Activated T-cell treated with anti-CD3 and anti-CD28 coated beads, Interleukin-2, amount 50 U/mL, for 4 hours (primary cell): ENCODE measurements at places on chromosomes 6 and 20. TPM values are rescaled to one million over a fixed set of nuclear protein-coding genes. Genes with fewer than 3 reads are reported as not detected.

Gene GGT7
- 11.6 TPM for total RNA-seq

Gene RNF182
- not detected for total RNA-seq

Gene SLC24A3
- total RNA-seq, result 0.05 TPM

Gene ZBP1
- total RNA-seq, result 0.13 TPM

Gene ULBP3
- 0.63 TPM for total RNA-seq

Gene POM121L2
- total RNA-seq, result not detected

Gene F13A1
- total RNA-seq, result 0.14 TPM

DNA sequence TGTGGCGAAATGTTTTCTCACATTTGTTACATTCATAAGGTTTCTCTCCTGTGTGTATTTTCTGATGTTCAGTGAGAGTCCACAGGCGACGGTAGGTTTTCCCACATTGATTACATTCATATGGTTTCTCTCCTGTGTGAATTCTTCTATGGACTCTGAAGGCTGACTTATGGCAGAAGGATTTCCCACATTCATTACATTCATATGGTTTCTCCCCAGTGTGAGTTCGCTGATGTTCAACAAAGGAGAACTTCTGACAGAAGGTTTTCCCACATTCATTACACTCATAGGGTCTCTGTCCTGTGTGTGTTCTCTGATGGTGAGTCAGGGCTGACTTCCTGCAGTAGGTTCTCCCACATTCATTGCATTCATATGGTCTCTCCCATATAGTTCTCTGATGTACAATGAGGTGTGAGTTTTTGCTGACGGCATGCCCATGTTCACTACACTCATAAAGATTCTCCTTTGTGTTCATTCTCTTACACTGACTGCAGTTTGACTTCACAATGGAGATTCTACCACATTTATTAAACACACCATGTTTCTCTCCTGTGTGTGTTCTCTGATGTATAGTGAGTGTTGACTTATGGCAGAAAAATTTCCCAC lies 11.9 kb downstream of the ZNF334 start:
- no peak for DNase-seq

DNA sequence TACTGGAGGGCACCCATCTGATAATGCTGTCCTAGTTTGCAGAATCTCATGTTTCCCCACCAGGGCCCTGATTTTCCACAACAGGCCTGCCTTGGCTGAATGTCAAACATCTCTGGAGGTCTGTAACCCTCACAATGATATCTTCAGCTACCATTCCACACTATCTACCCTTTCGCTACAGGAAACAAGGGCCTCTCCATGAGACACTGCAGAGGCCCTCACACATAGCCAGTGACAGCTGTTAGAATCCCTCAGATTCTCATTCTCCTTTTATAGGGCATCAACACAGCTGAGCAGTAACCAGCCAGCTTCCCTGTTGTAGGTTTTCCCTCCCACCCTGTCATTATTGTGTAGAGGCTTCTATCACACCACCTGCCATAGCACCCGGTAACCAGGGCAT lies 29.6 kb upstream of the MICB start:
- no peak for DNase-seq

DNA sequence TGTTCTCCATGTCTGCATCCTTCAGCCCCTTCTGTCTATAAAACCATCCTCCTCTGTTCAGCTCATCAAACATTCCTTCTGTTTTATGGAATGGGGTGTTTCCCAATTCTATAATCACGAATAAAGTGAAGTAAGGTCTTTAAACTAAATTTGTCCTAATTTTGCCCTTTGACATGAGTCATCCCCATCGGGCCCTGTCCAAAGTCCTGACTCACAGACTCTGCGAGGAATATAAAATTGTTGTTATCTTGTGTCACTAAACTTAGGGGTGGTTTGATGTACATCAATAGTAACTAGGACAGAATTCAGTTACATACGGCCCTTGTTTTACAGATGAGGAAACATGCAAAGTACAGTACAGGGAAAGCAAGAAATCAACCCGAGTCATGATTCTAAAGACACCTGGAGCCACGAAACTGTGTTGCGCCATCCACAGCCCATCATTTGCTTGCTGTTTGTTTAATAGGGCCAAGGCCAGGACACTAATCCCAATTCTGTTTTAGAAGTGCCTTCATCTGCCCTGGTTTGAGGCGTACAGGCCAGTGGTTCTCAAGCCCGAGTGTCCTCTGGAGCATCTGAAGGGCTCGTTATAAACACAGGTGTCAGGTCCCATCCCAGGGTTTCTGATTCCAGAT lies 2.8 kb downstream of the ACSS1 start:
- no peak for DNase-seq

DNA sequence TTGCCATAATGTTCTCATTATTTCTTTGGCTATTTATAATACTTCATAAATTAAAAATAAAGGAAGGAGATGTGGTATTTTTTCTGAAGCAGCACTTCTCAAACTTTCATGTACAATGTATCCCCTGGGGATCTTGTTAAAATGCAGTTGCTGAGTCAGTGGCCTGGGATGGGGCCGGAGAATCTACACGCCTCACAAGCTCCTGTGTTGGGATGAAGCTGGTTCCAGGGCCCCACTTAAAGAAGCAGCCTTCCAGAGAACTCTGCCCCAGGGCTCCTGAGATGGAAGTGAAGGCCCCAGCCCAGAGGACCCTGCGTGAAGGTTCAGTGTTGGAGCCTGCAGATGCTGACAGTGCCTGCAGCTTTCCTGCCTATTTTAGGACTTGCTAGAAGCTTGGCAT lies 40.1 kb upstream of the SLC23A2 start:
- no peak for DNase-seq

- DNase-seq, result no peak
Observed at GRCh38 chr6:14545496-14545895, 427.9 kb downstream of the CD83 start.

- DNase-seq, result no peak
Observed at GRCh38 chr20:7994809-7995208, 24.8 kb downstream of the TMX4 start.

- DNase-seq, result no peak
Observed at GRCh38 chr6:13479971-13480434, 7.4 kb downstream of the GFOD1 start.

DNA sequence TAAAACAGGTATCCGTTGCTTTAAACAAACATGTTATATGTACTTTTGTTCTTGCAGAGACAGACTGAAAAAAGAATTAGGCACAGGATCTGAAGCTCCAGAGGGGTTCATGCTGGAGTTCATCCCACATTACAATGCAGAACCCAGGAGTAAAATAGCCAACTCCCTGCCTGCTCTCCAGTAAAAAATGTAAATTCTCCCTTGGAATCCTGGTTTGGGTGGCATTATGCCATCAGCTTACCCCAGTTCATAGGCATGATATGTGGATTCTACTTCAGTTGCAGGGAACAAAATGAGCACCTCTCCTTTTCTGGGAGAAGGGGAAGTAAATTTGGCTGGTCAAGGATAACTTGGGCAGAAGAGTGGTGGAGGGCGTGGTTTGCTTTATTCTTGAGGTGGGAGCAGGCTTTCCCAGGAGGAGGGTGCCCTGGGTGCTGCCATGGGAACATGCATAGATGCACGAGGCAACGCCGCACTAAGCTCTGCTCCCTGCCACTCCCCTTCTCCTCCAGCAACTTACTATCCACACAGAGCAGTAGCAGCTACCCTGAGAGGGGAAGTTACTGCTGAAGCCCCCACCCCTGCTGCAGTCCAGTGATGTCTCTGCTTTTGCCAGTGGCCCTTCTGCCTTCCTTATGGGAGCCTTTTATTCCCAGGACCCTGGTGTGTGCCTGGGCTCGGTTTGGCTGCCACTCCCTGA lies 71.6 kb upstream of the GLP1R start:
- no peak for DNase-seq

DNA sequence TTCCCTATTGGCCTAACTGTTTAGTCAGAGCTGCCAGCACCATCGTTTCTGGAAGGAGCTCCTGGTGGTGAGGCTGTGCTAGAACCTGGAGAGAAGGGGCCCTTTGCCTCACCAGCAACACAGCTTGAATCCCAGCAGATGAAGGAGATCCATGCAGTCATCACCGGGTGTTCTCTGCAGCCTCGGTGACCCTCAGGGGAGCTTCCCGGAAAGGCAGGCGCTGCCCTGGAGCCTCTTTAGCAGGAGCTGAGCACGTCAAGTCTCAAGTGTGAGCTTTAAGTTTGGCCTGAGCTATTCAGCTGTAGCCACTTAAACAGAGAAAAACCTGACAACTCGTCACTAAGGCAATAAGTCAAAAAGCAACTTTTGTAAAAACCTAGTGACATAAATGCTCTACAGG lies 181.2 kb upstream of the FOXQ1 start:
- DNase-seq, result no peak

GRCh38 chr6:162726947-162727321 lies 632 bp downstream of the PRKN start:
- DNase-seq, result no peak

DNA sequence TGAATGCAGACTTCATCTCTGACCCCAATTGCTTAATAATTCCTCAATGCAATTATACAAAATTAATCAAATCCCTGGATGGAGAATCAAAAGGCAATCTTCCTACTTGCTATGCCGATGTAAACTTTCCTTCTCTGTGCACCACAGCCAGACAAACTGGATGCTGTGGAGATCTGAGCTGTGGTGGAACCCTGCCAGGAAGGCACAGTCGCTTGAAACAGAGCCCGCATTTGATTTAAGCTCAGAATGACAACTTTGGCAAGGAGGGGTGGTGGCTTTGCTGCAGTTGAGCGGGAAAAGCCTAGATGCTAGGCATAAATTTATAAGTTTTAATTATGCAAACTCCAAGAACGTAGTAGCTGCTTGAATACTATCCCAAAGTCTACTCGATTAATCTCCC lies 190.8 kb downstream of the MTFR2 start:
- DNase-seq, result no peak

- no peak for DNase-seq
Observed at GRCh38 chr6:4801491-4802110, 25.4 kb downstream of the CDYL start.

DNA sequence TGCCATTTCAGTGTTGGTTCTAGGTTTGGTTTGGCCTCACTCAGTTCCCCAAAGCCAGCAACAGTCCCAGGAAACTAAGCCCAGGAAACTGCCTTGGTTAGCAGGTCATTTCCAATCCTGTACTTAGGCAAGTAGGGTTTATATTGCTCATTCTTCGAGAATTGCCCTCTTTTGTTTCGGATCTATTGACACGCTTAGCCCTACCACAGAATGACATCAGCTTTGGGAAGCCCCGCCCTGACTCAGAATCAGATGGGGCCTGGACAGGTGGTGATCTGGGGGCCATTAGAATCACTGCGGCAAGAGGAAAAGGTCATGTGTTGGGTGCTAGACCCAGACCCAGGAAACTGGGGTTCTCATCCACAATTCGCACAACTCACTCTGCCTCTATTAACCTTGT lies 578.2 kb downstream of the QKI start:
- no peak for DNase-seq

DNA sequence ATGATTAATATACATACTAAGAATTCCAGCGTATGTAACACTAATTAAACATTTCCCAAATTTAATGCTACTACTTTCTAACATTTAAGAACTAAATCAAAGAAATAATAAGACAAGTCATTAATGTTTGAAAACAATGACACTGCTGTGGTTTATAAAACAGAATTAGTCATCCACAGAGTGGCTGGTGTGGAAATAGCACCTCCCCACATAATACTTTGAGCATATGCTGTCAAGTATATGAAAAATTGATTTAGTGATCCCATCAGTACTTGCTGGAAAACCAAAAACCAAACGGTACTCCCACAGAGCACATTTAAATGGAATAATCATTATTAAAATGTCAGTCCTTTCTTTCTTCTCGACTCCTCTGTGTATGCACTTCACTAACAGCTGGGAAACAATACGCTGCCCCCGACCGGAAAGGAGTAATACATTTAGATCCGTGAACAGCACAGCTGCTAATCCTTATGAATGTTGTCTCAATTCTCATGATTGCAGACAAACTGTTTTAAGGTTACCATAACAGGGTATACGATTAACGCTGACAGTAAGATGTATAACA lies 78.4 kb downstream of the PREP start:
- DNase-seq, result no peak

GRCh38 chr6:33728438-33728837 lies 16.9 kb upstream of the UQCC2 start:
- DNase-seq, result no peak
